ENCODE measurements at places on chromosomes 1 and 21. TPM values are rescaled to one million over a fixed set of nuclear protein-coding genes. Genes with fewer than 3 reads are reported as not detected.

Gene APCS
- total RNA-seq: not detected

Gene LCE3D
- not detected for total RNA-seq

Gene RIPPLY3
- not detected for total RNA-seq

Gene TEX38
- total RNA-seq: not detected

Gene HSPB7
- 9.9 TPM for total RNA-seq

Gene TMEM240
- not detected for total RNA-seq

Gene CAMK1G
- not detected for total RNA-seq

Gene FAM72B
- total RNA-seq: not detected

Gene SERBP1
- 146 TPM for total RNA-seq

DNA sequence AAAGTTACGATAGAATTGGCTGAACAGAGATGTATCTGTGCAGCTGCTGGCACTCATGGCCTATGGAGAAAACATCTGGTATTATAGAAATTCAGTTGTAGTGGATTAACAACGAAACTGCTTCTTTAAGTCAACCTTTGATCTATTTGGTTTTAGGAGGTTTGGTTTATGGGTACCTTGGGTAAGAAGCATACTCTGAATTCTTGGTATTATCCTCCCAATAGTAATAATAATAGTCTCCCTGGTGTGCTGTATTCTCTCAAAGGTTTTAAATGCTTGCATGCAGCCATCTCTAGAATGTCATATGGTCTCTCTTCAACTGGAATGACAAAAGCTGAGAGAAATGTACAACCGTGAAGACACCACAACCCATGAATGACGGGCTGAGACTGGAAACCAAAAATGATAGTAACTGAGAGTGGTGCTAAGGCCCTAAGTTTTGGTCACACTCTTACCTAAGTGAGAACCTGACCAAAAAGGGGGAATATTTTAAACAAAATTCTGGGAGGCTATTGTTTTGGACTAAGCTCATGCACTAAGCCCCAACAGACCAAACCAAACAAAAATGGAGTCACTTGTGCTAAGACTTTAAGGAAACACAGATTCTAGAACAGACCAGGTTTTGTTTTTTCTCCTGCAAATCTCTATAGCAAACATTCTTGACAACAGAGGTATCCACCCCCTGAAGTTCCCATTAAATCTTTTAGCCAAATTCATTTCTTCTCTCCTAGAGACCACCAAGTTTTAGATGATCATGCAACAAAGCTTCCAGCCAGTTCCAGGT is 17.6 kb upstream of the TMEM61 start:
- no peaks in the 10 kb centered on the region for H3K27me3 ChIP-seq
- no peak overlapping the region for H3K27ac ChIP-seq
- no peaks in the 10 kb centered on the region for H3K36me3 ChIP-seq
- H3K4me1 ChIP-seq: no peaks in the 10 kb centered on the region

- peaks cover 11% of the 10 kb centered on the region for H3K4me1 ChIP-seq
- H3K27me3 ChIP-seq: no peaks in the 10 kb centered on the region
- no peaks in the 10 kb centered on the region for H3K36me3 ChIP-seq
- H3K4me3 ChIP-seq: no peak overlapping the region
- no peak overlapping the region for H3K27ac ChIP-seq
Measured at GRCh38 chr1:212257157-212257556, 28.1 kb upstream of the PPP2R5A start.

- H3K27me3 ChIP-seq: no peaks in the 10 kb centered on the region
- peaks cover 50% of the 10 kb centered on the region for H3K36me3 ChIP-seq
- H3K4me1 ChIP-seq: peaks cover 92% of the 10 kb centered on the region
- H3K4me3 ChIP-seq: no peak overlapping the region
- peak overlapping the region; percentile 98 for H3K27ac ChIP-seq
- peak; percentile 51 for DNase-seq
Measured at GRCh38 chr1:155970531-155971167, 7.7 kb downstream of the ARHGEF2 start.

GRCh38 chr1:156104065-156104810 is 10.3 kb upstream of the LMNA start:
- H3K36me3 ChIP-seq: no peaks in the 10 kb centered on the region
- peaks cover 40% of the 10 kb centered on the region for H3K4me1 ChIP-seq
- no peaks in the 10 kb centered on the region for H3K27me3 ChIP-seq
- peak overlapping the region; percentile 96 for H3K27ac ChIP-seq

DNA sequence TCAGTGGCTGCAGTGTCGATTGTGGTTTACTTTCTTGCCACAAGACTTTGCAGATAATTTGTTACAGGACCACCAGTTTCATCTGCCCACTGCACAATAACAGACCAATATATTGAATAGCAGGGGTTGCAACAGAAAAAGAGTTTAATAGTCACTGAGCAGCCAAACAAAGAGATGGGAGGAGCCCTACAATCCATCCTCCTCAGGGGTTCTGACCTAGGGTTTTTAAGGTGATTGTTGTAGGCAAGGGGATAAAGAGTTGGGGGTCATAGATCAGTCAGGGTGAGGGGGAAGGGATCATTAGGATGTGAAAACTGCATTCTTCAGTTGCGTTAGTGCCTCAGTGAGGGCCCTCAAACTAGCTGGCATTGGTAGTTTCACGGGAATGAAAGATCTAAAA is 110.7 kb upstream of the OLFM3 start:
- H3K27ac ChIP-seq: no peak overlapping the region
- H3K27me3 ChIP-seq: no peaks in the 10 kb centered on the region
- no peak for DNase-seq
- H3K4me3 ChIP-seq: no peak overlapping the region

DNA sequence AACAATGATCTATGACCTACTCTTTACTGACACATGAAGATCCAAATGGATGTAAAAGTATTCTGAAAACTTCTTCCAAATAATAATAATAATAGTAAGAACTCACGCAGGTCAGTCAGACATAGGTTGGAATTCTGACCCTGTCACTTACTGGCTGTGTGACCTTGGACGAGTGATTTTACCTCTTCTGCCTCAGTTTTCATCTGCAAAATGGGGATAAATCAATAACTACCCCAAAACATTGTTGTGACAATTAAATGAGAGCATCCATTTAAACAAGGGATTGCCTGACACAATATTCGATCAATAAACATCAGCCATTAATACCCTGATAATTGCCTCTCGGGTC is 556 bp downstream of the MECR start:
- no peak for DNase-seq
- peak overlapping the region; percentile 92 for H3K4me3 ChIP-seq
- peaks cover under 1% of the 10 kb centered on the region for H3K36me3 ChIP-seq
- peak overlapping the region; percentile 68 for H3K27ac ChIP-seq

DNA sequence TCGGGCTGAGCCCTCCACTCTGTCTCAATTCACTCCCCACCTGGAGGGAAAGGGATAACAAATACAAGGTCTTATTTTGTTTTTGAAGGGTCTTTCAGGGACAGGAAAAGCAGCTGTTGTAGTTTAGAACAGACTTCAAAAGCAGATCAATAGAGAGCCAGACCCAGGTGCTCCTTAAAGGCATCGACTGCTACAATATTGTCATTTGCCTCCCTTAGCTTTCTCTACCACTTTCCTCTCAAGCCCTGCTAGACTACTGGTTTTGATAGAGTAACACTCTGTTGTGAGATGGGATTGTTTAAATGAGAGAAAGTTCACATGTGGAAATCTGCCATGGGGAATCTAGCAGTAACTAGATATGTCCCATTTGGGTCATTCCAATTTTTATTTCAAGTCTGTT is 24.0 kb downstream of the RGS7 start:
- H3K27me3 ChIP-seq: no peaks in the 10 kb centered on the region
- DNase-seq: no peak
- no peak overlapping the region for H3K4me3 ChIP-seq
- H3K4me1 ChIP-seq: no peaks in the 10 kb centered on the region

DNA sequence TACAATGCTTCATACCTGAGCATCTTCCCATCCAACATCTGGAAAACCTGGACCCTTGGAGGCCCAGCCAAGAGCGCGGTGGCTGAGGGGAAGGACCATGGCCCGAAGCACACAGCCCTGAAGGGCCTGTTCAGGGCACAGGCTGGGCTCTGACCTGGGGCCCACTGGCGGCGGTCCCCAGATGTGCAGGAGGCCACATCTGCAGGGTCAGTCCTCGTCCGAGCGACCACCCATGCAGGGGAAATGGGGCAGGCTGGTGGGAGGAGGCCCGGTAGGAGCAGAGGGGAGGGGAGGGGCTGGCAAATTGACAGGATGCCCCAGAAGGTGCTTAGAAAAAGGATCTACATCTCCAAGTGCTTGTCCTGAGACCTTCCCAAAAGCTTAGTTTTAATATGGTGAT is 59.9 kb downstream of the DISP3 start:
- DNase-seq: no peak
- no peak overlapping the region for H3K4me3 ChIP-seq
- H3K27ac ChIP-seq: no peak overlapping the region
- H3K4me1 ChIP-seq: no peaks in the 10 kb centered on the region

DNA sequence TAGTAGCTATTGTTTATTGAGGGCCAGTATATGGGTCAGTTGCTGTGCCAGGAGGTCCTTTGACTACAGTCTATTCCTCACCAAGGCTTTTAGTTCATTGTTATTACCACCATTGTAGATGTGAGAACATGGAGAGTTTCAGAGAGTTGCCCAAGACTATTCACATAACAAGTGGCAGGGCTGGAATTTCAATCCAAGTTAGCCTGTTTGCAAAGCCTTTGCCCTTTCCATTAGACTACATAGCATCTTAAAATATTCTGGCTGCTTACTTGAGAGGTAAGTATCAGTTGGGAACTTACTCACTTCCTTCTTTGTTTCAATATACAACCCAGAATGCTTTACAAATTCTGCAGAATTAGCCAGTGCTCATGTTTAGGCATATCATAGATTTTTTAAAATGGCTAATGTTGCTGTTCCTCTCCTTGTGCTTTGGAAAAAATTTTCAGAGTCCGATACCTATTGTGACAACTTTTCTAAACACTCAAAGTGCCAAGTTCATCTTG is 141.2 kb downstream of the FGGY start:
- H3K36me3 ChIP-seq: no peaks in the 10 kb centered on the region
- DNase-seq: no peak
- no peak overlapping the region for H3K27ac ChIP-seq
- H3K4me3 ChIP-seq: no peak overlapping the region

DNA sequence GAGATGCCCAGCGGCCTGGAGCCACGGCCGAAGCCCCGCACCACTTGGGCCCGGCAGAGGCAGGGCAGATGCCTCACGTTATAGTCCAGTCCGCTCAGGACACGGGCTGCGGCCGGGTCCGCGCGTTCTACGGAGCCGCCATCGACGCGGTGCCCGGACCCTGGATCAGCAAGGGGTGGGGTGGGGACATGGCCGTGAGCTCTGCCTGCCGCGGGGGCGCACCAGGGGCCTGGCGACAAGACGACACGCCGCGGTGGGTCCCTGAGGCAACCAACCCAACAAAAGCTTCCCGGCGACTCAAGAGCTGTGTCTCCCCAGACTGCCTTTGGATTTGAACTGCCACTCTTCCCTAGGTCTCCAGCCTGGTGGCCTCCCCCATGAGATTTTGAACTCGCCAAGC is 211.4 kb upstream of the GREM2 start:
- no peaks in the 10 kb centered on the region for H3K4me1 ChIP-seq
- no peaks in the 10 kb centered on the region for H3K36me3 ChIP-seq
- no peak for DNase-seq
- no peak overlapping the region for H3K27ac ChIP-seq
- H3K4me3 ChIP-seq: no peak overlapping the region
- H3K27me3 ChIP-seq: no peaks in the 10 kb centered on the region

- DNase-seq: no peak
- H3K27ac ChIP-seq: no peak overlapping the region
- no peaks in the 10 kb centered on the region for H3K4me1 ChIP-seq
- H3K4me3 ChIP-seq: no peak overlapping the region
- H3K36me3 ChIP-seq: no peaks in the 10 kb centered on the region
Measured at GRCh38 chr1:81420760-81421159, 380.0 kb upstream of the ADGRL2 start.

GRCh38 chr1:201149400-201149799 is 4.9 kb downstream of the TMEM9 start:
- H3K27me3 ChIP-seq: no peaks in the 10 kb centered on the region
- no peak overlapping the region for H3K27ac ChIP-seq

- peaks cover 9% of the 10 kb centered on the region for H3K4me1 ChIP-seq
- no peak for DNase-seq
- no peaks in the 10 kb centered on the region for H3K27me3 ChIP-seq
- no peak overlapping the region for H3K4me3 ChIP-seq
- H3K36me3 ChIP-seq: no peaks in the 10 kb centered on the region
Measured at GRCh38 chr1:91696321-91696720, 189.6 kb downstream of the TGFBR3 start.

GRCh38 chr1:172616195-172616594 is 42.7 kb upstream of the FASLG start:
- H3K36me3 ChIP-seq: peaks cover 7% of the 10 kb centered on the region
- DNase-seq: no peak
- H3K4me3 ChIP-seq: no peak overlapping the region
- no peak overlapping the region for H3K27ac ChIP-seq

DNA sequence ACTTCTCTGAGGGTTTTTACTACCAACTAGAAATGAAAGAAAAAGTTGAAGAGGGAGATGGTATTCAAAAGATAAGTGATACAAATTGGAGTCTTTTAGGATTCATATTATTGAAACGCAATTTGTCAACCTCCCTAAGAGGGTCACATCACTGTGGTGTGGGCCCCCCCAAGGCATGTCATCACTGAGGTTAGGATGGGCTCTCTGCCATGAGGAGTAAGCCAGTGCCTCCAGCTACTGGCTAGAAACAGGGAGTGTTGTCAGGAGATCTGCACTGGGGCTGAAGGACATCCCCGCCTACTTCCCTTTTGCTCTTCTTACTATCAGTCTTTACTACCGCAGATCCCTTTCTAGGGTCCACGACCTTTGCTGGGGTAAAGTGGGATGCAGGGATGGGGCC is 25.9 kb downstream of the ITSN1 start:
- H3K4me3 ChIP-seq: no peak overlapping the region
- H3K36me3 ChIP-seq: no peaks in the 10 kb centered on the region
- H3K27me3 ChIP-seq: no peaks in the 10 kb centered on the region

DNA sequence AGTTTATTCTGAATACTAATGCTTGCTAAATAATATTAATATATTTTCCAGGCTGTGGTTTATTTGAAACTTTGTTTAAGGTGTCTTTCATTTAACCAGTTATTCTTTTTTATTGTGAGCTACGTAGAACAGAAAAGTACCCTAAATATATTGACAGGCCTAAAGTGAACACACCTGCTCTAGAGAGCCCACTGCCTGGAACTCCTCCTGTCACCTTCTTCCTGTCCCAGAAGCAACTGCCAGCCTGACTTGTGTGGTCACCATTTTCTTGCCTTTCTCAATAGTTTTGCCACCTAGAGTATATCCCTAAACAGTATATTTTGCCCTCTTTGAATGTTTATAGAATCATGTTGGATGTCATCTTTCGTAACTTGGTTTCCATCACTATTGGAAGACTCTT is 48.5 kb downstream of the SCCPDH start:
- no peak overlapping the region for H3K4me3 ChIP-seq
- no peak overlapping the region for H3K27ac ChIP-seq
- DNase-seq: no peak
- peaks cover 72% of the 10 kb centered on the region for H3K36me3 ChIP-seq
- no peaks in the 10 kb centered on the region for H3K27me3 ChIP-seq

- no peaks in the 10 kb centered on the region for H3K36me3 ChIP-seq
- H3K4me1 ChIP-seq: no peaks in the 10 kb centered on the region
- DNase-seq: no peak
- H3K27me3 ChIP-seq: no peaks in the 10 kb centered on the region
- H3K4me3 ChIP-seq: no peak overlapping the region
- no peak overlapping the region for H3K27ac ChIP-seq
Measured at GRCh38 chr1:235818632-235819136, 48.0 kb downstream of the LYST start.
